ENCODE measurements at places on chromosomes 6 and 20.

DNA sequence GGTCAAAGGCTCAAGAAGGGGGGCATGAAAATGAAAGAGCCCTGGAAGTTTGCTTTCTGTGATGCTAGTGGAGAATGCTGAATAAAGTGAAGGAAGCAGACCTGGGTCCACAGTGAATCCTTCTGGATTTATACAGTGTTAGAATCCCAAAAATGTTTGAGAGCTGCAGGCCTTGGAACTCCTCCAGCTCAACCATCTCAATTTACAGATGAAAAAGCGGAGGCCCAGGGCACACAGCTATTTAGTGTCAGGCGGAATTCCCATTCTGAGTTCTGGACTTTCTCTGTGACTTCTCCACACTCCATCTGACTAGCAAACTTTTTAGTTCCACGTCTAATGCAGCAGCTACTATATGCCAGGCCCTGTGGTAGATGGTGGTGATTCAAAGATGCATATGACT is 1.5 kb upstream of the PRSS35 start:
- no peak for DNase-seq

DNA sequence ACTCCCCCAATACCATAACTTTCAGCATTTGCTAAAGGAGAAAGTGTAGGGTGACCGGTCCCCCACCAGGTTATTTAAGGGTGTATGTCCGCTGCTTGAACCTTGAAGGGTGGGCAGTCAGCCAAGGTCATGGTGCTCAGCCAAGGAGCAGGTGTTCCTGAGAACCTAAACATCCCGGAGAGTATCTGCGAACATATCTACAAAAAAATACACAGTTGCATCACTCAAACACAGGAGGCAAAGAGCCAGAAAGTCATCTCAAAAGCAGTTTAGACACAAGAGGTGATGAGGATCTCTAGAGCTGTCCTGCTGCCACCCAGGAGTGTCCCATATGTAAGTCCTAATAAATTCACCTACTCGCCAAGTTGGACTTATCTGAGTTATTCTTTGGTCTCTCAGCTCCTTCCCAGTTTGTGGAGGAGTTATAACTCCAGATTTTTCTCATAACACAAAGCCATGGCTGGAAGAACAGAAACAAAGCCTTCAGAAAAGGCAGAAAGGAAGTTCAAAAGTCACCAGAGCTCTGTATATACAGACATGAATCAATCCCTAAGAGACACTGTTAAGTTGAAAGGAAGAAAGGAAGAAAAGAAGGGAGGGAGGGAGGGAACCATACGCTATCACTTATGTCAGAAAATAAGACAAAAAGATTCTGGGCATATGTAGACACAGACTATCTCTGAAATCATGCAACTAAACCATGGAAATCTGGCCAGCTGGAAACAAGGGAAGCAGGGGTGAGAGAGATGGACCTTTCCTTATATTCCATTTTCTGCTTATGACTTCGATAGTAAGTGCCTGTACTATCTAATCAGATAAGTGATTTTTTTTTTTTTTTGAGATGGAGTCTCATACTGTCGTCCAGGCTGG is 11.3 kb downstream of the MBOAT1 start:
- DNase-seq: no peak

- no peak for DNase-seq
These were observed 1.8 kb upstream of the SPEF1 start for GRCh38 chr20:3783068-3783489.

GRCh38 chr6:13355999-13356785 is 27.9 kb upstream of the TBC1D7 start:
- DNase-seq: no peak

DNA sequence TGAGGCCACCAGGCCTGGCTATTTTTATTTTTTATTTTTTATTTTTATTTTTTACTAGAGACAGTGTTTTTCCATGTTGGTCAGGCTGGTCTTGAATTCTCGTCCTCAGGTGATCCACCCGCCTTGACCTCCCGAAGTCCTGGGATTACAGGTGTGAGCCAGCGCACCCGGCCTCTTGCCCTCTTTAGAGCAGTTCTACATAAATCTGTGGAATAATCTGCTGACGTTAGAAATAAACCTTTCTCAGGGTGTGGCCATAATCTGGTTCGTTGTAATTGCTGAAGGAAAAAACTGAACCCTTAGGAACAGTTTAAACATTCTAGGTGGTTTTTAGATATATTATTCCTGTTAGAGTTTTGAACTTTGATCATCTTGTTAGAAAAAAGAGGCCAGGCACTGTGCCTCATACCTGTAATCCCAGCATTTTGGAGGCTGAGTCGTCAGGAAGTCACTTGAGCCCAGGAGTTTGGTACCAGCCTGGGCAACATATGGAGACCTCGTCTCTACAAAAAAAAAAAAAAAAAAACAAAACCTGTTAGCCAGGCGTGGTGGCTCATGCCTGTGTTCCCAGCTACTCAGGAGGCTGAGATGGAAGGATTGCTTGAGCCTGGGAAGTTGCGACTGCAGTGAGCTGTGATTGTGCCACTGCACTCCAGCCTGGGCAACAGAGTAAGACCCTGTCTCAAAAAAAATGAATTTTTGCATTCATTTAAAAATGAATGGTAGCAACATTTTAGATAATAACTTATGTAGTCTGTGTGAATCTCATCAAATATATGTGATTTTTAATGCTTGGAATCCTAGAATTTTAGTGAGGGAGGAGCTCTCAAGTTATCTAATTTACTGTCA is 24.2 kb downstream of the ASXL1 start:
- DNase-seq: no peak

GRCh38 chr6:127843582-127843981 is 57.3 kb downstream of the THEMIS start:
- no peak for DNase-seq

DNA sequence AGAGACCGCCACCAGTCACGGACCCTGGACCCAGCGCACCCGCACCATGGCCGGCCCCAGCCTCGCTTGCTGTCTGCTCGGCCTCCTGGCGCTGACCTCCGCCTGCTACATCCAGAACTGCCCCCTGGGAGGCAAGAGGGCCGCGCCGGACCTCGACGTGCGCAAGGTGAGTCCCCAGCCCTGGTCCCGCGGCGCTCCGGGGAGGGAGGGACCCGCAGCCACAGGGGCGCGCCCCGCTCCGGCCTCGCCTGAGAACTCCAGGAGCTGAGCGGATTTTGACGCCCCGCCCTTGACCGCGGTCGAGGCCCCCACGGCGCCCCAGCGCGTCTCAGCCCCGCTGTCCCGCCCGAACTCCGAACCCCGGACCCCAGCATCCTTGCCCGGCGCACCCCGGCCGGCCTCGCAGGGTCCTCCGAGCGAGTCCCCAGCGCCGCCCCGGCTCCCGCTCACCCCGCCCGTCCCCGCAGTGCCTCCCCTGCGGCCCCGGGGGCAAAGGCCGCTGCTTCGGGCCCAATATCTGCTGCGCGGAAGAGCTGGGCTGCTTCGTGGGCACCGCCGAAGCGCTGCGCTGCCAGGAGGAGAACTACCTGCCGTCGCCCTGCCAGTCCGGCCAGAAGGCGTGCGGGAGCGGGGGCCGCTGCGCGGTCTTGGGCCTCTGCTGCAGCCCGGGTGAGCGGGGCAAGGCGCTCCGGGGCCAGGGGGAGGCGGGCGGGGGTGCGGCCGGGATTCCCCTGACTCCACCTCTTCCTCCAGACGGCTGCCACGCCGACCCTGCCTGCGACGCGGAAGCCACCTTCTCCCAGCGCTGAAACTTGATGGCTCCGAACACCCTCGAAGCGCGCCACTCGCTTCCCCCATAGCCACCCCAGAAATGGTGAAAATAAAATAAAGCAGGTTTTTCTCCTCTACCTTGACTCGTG is at the start of gene OXT:
TSS of gene OXT (plus strand) at position 11 of the 920 bp plus-strand sequence. CDS start at position 47, 36 bp downstream.
- DNase-seq: peak; percentile 52

DNA sequence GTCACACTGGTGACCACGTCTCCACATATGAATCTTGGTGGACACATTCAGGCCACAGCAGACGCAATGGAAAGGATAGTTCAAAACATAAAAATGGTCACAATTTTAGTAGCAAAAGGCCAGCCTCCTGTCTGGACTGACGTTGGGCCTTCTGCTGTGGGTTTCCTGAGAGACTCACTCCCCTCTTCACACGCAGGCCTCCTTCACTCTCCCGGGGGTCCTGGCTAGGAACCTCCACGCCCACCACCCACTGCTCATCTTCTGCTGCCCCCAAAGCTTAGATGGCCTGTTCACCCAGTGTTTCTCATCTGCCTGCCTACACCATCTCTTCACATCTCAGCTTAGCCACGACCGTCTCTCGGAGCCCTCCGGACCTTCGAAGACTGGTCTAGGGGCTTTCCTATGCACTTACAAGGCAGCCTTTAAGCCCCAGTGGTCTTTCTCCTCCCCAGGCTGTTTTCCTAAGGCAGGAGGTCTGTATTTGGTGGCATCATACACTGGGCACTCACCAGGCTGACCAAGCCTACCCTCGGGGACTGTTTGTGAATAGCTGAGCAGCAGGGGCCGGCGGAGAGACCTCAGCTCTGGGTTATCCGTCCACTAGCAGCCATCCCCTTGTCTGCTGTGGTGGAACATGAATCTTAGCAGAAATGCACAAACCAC is 46.6 kb upstream of the AFDN start:
- no peak for DNase-seq

- DNase-seq: no peak
These were observed 1.6 kb upstream of the QKI start for GRCh38 chr6:163412801-163413344.
